Activated CD4-positive, CD25-positive, alpha-beta regulatory T cell treated with anti-CD3 and anti-CD28 coated beads, Interleukin-2, amount 50 U/mL, for 72 hours (primary cell): ENCODE measurements at places on chromosomes 11 and 22.
A peak's percentile ranks its signal among the peaks of the same experiment; 100 is the strongest.

DNA sequence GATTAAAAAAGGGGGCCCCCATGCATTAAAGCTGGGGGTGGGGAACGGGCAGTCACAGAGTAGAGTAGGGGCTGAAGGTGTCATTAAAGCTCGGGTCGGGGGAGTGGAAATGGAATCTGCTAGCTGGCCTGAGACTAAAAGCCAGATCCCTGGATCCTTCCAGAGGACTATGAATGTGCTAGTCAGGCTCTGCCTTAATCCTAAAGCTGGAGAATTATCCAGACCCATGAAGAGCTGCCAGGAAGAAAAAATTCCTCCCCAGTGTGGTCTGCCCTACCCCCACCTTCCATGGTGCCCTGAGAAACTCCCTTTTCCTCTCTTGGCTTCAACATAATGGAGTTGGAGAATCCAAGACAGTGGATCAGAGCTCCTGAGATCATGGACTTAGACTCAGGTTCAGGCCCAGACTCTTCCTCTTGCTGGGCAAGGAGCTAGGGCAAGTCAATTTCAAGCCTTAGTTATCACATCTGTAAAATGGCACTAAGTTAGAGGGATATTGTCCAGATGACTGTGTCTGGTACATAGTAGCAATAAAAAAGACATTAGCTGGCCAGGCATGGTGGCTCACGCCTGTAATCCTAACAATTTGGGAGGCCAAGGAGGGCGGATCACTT, 24.0 kb upstream of the SMTN start:
- DNase-seq, result no peak

- peak; percentile 32 for DNase-seq
Observed at GRCh38 chr11:10930224-10930971, 72.5 kb upstream of the ZBED5 start.

DNA sequence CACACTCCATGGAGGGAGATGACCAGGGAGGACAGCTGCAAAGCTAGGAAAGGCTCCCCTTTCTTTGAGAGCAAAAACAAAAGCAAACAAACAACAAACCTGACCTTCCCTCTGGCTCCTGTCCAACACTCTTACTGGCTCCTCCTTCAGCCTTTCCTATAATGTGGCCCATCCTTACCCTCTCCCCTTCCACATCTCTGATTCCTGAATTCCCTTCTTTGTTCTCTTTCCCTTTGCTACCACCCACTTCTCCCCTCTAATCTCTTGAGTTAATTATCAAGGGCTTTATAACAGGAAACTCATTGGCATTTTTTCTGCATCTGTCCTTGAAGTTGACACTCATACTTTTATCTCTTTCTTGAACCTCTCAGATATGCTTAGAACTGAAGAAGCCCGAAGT, 56.3 kb downstream of the ZNF280B start:
- no peak for DNase-seq

DNA sequence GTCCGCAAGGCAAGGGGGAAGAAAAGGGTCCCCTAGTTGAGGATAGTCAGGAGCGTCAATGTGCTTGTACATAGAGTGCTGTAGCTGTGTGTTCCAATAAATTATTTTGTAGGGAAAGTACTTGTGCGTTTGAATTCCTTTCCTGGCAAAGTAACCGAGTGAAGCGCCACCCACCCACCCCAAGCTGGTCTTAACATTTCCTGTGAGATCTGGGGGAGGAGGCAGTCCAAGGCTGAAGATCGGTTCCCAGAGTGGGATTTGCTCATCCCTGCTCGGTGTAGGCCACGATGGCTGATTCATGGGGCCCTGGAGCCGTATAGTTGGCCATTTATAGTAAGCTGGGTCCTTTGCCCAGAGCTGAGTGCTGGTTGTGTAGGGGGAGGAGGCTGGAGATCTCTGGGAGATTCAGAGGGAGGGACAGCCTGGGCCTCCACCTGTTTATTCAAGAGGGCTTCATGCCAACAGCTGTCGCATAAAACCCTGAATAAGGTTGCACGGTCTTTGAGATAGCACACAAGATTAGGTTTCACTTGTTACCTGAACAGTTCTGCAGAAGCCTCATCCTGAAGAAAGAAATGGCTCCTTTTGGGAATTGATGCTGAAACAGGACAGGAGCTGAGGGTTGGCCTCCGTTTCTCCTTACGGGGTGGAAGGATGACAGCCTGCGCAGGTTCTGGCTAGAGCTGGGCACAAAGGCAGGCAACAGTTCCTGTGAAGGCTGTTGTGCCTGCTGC, 2.4 kb downstream of the ATF4 start:
- DNase-seq, result peak; percentile 50

GRCh38 chr11:100467821-100468508, 219.1 kb upstream of the ARHGAP42 start:
- no peak for DNase-seq

DNA sequence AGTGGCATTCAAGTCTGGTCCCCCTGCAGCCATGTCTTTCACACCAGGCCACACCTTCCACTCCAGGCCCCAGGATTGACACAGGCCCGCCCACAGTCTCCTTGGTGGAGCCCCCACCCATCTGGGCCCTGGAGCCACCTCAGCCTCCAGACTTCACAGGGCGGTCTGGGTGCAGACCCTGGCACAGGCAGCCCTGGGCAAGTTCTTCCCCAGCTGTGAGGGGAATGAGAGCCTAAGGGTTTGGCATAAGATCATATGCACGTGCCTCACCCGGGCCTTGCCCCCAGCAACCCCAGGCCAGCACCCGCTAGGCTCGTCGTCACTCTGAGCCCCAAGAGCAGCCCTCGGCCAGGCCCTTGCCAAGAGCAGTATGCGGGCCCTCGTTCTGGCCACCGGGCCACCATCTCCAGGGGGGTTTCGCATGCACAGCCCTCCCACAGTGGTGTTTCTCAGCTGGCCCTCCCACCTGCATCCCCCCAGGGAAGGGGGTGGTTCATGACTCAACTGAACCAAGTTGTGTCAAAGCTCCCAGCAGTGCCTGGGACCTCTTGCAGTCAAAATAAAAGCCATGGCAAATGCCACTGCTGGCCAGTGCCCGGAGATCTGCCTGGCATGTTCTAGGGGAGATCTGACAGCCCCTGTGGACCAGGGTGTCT, 70.4 kb upstream of the KCNQ1OT1 start:
- DNase-seq, result peak; percentile 24

DNA sequence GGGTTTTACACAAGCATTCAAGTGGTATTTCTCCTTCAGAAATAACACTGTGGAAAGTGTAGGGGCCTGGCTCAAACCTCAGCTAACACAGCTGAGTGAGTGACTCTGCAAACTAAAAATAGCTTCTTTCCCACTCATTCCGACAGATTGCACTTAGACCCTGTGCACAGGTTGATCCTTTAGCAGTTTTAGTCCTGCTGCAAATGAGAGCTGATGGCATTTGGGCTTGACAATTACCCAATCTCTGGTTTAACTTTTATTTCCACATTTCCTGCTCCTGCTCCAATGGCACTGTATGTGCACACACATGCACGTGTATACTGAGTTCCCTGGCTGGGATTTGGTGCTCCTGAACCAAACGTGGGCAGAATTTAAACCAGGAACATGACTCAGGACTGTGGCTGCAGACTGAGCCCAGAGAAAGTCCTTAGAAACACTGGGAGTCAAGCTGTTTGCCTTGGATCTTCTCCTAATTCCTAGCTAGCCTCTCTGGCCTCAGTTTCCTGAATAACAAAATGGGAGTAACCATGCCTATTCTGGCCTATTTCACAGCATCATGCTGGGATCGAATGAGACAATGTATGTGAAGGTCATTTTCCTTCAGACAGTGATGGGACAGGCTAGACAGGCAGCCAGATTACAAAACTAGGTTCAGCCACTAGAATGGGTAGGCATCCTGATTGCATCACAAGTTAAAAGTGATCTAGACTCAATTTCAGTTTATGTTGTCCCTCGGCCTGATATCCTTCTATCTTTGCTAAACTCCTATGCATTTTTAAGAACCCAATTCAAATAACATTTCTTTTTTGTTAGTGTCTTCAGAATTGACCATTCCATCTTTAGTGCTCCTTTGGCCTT, 58.2 kb downstream of the SERGEF start:
- no peak for DNase-seq

DNA sequence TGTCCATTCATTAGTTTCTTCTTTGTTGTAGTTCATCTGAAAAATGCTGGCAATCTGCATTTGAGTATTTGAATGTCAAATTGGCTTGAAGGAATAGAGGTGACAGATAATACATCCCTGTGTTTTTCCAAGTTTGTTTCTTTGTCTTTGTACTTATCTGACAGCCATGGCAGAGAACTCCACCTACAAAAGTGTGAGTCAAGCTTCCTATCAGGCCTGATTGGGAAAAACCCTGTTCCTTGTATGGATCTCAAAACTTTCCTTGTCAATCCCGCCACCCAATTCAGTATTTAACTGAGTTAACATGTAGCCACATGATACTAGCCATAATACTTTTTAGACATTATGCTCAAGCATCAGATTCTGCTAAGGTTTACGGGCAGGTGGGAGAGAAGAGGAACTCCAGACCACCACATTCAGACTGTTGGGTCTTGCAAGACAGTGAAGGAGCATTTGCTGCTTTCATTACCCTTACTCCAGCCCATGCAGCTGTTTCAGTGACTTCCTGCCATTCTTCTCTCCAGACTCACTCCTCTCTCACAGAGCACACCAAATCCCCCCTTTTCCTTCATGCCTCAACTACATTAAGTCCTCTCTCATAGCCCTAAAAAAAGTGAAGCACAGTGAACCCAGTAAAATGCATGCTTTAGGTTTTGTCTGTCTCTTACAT, 65.9 kb downstream of the BLID start:
- DNase-seq, result no peak

DNA sequence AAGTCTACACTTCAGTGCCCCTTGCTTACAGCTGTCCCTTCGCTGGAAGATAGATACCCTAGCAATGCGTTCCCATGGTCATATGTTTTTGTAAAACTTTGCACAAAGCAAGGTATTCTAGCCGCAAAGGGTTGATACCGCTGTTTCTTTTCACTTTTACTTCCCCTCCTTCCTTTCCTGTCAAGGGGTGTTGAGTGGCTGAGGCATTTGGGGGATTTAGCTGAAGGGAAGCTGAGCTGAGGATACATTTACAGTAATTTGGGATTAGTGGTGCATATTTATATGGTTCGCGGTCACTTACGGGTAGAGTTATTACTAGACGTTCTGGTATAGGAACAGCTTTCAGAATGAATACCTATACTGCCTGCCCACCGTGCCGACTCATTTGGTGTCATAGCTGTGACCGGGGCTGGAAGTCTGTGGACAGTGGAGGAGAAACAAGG, 86.9 kb upstream of the WNT11 start:
- no peak for DNase-seq

DNA sequence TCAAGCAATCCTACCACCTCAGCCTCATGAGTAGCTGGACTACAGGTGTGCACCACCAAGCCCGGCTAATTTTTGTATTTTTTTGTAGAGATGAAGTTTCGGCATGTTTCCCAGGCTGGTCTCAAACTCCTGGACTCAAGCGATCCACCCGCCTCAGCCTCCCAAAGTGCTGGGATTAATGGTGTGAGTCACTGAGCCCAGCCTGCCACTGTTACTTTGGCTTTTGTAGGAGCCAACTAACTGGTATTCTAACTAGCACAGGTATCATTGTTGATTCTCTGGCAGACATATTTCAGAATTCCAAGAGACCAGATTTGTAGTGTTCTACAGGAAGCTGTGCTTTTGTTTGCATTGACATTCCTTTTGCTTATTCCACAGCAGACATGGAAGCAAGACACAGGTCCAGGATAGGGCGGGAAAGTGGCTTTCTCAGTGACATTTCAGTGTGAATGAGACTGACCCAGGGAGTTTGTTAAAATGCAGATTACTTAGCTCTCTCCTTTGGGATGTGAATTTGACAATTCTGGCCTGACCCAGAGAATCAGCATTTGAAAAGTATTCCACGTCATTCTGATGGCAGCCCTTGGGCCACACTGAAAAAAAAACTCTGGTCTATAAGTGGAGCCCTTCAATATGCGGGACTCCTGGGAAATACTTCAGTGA, 52.2 kb upstream of the PAX6 start:
- no peak for DNase-seq

- no peak for DNase-seq
Observed at GRCh38 chr11:19696073-19696472, 16.6 kb upstream of the NAV2 start.

DNA sequence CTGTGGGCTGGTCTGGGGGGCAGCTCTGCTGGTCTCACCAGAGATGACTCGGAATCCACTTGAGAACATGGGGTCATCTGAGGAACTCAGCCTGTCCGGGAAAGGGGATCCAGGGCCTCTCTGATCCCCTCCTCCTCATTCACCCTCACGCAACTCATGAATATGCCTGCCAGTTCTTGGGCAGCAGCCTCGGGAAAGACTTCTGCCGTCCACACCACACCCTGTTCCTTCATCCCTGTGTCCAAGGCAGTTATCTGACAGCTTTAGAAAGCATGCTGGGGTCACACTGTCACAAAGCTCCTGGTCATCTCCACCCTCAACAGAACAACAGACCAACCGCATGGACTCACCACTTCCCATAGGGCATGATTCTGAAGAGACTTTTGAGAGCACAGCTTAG, 88.3 kb downstream of the AMOTL1 start:
- DNase-seq, result no peak
